Amygdala (tissue), 56 donors: ENCODE measurements at places on chromosomes 1 and 21.

GRCh38 chr1:12481928-12482327 lies 136.1 kb downstream of the DHRS3 start:
- no peak for DNase-seq

DNA sequence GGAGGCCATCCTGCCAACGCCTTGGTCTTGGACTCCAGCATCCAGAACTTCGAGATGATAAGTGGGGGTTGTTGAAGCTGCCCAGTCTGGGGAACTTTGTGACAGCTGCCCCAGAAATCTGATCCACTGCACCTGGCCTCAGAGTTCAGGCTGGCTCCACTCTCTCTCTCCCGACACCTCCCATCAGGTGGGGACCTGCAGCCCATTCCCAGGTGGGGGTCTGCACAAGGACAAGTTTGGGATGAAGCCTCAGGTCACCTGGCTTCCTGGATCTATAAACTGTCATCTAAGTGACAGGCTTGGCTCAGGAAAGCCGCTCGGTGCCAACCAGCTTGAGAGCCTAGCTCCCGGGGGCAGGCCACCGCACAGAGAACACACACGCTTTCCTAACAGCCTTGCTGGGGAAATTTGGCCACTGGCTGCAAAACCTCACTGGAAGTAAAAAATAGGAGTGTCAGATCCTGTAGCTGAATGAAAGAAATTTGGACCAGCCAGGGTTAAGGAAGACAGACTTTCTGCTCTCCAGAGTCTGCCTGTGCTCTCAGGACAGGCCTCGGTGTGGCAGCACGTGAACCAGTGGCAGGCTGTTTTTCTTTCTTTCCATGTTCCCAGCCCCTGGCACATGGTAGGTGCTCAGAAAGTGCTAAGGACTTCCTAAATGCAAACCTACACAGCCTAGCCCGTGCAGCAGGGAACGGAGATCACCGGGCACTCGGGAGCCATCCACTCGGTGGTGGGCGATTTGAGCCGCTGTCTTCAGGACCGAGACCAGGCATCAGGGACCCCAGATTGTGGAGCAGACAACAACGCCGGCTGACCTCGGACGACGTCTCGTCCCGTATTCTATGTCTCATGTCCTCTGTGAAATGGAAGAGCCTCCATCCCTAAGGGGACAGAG lies 42.6 kb upstream of the LBR start:
- no peak for DNase-seq

DNA sequence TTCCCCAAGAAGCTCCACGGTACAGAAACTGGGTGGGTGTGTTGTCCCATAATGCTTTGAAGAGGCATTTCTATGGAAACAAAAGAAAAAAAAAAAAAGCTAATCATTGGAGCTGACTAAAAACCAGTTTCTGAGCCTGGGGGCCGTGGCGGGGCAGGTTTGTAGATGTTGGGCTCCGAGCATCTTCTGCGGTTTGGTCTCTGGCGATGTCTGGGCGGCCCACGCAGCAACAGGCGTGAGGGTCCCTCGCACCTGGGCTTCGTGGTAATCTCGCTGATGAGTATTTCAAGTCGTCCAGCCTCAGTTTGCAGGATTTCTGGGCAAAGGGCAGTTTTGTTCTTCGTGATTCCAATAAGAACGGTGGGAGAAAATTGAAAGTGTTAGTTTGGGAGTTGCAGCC lies 6.8 kb downstream of the TP73 start:
- no peak for DNase-seq

- DNase-seq, result no peak
Observed at GRCh38 chr21:26732432-26733221, 112.6 kb downstream of the ADAMTS1 start.

- DNase-seq, result no peak
Observed at GRCh38 chr1:224169718-224170270, 13.2 kb upstream of the DEGS1 start.

- DNase-seq, result no peak
Observed at GRCh38 chr21:45513741-45514310, 28.4 kb downstream of the SLC19A1 start.

GRCh38 chr1:203063287-203063686 lies 22.5 kb downstream of the MYOG start:
- no peak for DNase-seq

DNA sequence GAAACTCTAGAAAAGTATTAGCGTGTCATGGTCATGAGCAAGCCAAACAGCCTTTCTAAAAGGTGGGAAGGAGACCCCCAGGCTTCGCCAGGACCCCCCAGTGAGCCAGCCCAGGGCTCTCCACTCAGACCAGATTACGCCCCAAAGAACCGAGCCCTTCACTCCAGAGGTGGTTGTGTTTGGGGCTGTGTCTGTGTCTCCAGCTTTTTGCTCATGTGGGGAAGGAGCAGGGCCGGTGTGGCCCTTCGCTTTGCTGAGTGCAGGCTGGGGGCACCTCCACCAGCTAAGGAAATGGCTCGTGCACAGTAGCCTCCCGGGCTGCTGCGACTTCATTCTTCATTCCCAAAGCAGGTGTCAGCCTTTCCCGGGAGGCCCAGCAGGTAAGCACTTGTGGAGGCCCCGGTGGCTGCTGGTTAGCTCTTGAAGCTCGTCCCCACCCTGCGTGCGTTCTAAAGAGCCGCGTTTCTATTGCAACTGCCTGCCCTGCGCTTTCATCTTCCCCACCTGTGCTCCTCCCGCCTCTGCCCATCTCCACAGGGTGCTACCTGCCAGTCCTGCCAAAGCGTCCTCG lies 531 bp downstream of the TSPEAR start:
- DNase-seq, result no peak

DNA sequence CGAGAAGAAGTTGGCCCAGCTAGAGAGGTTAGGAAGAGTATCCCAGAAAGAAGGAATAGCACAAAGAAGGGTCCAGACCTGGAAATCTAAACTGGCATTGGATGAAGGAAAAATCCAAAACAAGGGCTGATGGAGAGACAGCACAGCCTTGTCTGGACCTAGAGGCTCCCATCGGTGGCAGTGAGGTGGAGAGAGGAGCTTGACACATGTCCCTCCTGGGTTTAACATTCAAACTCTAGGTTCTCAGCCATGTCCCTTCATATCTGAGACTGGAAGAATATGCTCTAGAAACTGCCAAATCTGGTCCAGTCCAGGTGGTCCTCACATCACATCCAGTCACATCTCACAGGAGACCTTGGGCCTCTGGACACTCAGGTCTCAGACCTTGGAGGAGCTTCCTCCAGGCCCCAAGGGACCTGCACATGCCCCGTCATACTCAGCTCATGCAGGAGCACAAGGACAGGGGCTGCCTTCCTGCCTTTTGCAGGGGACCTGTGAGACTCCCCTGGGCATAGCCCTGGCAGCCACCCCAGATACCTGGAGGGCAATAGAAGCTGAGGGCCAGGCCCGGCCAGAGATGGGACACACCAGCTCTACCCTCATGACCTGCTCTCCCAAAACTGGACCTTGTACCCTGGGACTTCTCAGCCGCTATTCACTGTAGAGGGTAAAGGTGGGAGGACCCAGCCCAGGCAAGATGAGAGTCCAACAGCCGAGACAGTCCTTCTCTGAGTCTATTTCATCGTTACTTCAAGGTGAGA lies 7.5 kb downstream of the TMEM125 start:
- DNase-seq, result no peak

GRCh38 chr1:245829194-245829593 lies 674.4 kb downstream of the KIF26B start:
- no peak for DNase-seq

DNA sequence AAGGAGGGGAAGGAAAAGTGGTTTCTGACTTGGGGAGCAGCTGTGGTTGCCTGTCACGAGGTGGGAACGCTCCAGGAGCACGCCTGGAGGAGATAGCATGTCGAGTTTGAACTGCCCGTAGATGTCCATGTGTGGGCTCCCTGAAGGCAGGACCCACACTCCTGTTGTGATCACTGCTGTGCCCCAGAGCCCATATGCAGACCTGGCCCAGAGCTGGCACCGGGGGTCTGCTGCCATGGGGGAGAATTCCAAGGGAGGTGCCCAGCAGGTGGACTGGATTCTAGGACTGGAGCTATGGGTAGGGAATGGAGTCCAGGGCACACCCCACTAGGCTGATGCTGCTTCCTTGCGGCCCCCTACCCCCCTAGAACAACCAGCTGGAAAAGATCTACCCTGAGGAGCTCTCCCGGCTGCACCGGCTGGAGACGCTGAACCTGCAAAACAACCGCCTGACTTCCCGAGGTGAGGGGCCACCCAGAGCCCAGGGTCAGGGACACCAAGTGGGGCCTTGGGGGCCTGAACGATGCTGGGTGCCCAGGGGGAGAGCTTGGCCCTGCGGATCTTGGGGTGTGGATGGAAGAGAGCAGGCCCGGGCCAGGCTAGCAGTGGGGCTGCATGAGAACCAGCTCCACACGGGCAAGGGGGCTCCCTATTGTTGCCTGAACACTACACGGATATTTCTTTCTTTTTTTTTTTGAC lies 9.3 kb downstream of the PODN start:
- DNase-seq, result no peak

- DNase-seq, result no peak
Observed at GRCh38 chr1:156111355-156111962, 3.1 kb upstream of the LMNA start.
